Caki2 (cell line): ENCODE measurements at places on chromosomes 7 and 10.

DNA sequence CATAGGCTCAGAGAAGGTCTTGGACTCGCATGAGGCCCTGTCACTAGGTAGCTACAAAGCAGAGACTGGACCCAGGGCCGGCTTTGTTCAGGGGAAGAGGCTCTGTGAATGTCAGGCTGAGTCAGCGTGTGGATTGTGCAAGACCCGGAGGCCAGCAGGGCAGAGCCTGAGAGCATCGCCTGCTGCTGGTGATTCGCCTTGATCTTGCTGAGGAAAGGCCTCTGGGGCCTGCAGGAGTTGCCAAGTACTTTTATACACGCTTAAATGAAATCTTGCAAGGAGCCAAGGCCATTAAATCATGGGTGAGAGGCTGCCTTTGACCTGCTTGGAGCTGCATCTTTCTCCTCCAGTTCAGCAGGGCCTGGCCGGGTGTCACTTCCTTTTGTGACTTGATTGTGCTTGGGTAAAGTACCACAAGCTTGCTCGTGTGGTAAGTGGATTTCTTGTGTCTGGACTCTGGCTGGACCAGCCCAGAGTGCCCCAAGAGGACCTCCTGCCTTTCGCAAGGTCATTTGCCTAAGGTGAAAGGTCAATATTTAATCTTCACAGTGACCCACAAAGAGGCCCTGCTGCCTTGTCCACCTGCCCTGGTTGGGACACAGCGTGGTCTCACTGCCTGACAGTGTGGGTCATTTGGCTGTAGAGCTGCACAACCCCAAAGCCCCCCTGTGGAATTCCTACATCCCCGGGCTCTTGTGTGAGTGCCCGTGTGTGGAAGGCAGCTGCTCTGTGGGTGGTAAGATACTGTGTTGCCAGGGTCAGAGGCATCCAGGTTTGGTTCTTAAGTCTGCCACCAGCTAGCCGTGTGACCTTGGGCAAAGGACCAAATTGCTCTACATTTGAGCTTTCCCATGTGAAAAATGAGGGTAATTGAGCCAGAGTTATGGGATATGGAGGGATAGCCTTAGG, 38.6 kb upstream of the SH2D4B start:
- DNase-seq, result peak; percentile 91

DNA sequence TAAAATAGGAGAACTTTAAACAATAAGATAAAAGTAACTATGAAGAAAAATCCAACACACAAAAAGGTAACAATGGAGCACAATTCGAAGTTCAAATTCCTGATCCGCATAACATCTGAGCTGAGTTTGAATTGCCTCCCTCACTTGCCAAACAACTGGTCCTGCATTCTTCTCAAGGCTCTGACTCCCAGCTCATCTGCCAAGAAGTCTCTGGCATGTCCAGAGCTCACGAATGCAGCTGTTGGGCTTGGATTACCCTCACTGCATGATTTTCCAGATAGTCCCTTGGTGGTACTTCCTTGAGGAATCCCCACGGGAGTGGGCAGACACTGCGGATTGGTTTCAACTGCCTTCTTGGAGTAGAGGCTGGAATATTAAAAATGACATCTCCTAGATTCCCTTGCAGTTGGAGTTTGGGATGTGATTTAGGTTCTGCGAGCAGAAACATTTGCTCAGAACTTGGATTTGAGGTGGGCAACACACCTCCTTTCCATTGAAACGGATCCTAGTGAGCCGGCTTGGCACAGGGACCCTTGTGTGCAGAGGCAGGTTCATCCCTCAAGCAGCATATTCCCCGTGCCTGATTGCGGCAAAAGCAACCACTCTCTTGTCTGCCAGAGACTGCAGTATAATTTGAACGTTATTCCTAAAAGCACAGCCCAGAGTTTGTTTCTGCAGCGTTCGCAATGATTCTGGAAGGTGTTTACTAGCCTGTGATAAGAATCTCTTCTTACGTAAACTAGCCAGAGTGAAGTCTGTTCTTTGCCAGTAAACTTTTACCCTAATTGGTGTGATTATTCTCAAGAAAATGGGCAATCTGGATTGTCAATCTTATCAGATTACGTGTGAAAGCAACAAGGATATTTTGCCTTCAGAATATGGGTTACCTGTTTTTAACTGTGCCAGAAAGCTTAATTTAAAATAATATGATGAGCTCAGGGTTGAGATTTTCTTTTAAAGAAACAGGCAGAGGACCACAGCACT, 23.4 kb upstream of the PRKCQ start:
- DNase-seq, result no peak

DNA sequence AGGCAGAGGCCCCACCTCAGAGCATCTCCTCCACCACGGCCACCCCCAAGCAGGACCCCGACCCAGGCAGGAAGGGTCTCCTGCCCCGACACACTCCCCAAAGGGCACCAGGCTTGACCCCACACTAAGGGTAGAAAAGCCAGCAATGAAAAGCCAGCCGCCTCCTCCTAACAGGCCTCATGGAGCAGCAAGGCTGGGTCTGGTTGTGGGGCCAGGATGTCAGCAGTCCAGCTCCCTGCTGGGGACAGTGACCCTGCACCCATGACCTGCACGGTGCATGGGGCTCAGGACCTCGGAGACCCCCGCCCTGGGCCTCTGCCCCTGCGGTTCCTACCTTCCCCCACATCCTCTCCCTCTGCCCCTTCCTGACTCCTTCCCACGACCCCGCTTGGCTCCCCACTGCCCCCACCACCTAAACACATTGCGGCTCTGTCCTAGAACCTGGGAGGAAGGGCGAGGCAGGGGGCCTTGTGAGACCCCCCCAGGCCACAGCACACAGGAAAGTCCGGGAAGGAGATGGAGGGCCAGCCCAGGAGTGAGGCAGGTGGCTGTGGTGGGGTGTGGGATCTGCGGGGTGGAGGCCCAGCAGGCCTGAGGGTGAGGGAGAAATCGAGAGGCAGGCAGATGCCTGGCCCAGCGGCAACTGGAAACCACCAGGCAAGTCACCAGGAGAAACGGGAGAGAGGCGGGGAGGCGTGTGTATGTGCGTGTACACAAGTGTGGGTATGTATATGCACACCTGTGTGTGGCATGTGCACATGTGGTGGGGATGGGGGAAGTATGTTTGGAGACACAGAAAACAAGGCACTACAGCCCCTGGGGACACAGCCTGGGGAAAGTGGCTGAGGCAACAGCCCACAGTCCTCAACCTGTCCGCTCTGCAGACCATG, 229.9 kb downstream of the MAD1L1 start:
- DNase-seq, result no peak

DNA sequence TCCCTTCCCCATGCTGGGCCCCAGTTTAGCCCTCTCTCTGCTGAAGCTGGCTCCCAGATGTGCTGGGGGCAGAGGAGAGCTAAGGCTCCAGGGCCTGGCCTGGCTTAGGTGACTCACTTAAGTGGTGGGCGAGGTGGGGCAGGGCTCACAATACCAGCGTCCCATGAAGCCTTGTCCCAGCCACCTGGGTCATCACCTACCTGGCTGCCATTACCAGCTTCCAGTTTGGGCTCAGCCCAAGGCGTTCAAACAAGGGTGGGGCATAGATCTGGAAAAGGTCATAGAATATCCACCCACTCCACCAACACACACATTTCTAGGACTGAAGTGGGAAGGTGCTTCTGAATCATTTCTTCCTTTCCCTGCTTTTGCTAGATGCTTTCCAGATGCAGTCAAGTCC, 8.3 kb downstream of the KAZALD1 start:
- DNase-seq, result no peak

GRCh38 chr7:68235937-68236336, 1239.3 kb downstream of the TYW1 start:
- DNase-seq, result no peak

- DNase-seq, result peak; percentile 27
Observed at GRCh38 chr7:48140001-48140681, 31.1 kb upstream of the ABCA13 start.

DNA sequence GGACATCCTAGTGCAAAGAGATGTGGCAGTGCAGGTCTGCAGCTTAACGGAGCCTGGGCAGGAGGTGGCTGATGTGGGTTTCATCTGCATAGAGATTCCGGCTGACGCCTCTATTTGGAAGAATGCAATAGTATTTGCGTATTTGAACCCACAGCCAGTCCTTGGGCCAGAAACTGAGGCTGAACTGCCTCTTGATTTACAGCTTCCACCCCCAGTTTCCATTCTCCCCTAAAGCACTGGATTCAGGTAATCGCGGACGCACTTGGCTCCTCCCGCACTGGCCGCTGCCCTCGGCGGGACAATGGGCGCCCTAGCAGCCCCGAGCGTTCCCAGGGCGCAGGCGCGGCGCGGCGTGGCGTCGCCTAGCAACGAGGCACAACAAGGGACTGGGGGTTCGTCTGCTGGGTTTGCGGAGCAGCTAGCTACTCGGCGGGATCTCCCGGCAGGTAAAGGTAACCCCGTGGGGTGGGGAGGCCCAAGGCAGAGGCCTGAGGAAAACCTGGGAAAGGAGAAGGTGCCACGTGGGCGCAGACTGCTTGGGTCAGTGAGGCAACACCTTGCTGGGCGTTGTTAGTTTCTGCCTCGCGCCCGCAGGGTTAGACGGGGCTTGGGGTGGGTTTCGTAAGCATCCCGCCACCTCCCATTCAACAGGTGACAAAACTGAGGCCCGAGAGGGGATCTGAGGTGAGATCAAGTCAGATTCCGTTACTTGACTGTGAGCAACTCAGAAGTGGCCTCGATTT, at the start of gene ARMC3:
Gene ARMC3, plus strand, starts transcription at position 393 of the 743 bp plus-strand sequence. CDS start 3,944 bp downstream, outside the sequence.
- DNase-seq, result peak; percentile 83

GRCh38 chr10:63429281-63429680, 36.5 kb downstream of the JMJD1C start:
- no peak for DNase-seq

GRCh38 chr10:19412531-19412930, 363.9 kb downstream of the MALRD1 start:
- DNase-seq, result peak; percentile 2
